Adrenal gland (tissue), 19 donors: ENCODE measurements at places on chromosomes 1 and 21. TPM values are rescaled to one million over a fixed set of nuclear protein-coding genes. Genes with fewer than 3 reads are reported as not detected.

Gene PRR9
- total RNA-seq: not detected

Gene SYPL2
- total RNA-seq: 17.4 TPM

Gene IFNLR1
- 3.9 TPM for total RNA-seq

Gene AMY2B
- 7.1 TPM for total RNA-seq

Gene RGSL1
- not detected for total RNA-seq

Gene OR2W3
- total RNA-seq: not detected

Gene FAM3B
- total RNA-seq: not detected

Gene TENT5C
- 1.5 TPM for total RNA-seq

Gene MIXL1
- not detected for total RNA-seq

Gene MYOM3
- total RNA-seq: 7.0 TPM

Gene PBX1
- total RNA-seq: 294 TPM

Gene CEPT1
- total RNA-seq: 39.9 TPM

Gene ZNF648
- total RNA-seq: 0.14 TPM

Gene CELA2B
- 2.0 TPM for total RNA-seq

Gene NMNAT2
- total RNA-seq: 4.1 TPM

Gene OLIG1
- total RNA-seq: not detected

Gene BCAN
- not detected for total RNA-seq

Gene SPRR2E
- not detected for total RNA-seq

Gene KRTAP21-2
- total RNA-seq: not detected
